NCI-H1436 (cell line): ENCODE measurements at places on chromosomes 12 and 14.

GRCh38 chr14:22569106-22569736, 19.8 kb downstream of the DAD1 start:
- no peak for DNase-seq

DNA sequence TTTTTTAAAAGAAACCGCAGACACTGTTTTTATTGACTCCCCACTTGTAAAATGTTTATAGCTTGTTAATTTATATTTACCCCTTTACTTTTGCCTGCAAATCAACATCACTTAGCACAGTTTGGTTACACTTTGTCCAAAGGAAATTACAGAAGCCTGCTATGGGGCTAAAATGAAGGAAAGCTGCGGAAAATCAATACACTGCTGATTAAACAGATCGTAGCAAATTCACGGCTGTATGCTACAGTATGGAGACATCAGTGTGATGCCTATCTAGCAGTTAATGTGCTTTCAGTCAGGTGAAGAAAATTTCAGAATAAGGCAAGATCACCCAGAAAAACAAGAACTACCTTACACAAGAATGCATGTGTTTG, 110.0 kb downstream of the FOXG1 start:
- DNase-seq, result no peak

DNA sequence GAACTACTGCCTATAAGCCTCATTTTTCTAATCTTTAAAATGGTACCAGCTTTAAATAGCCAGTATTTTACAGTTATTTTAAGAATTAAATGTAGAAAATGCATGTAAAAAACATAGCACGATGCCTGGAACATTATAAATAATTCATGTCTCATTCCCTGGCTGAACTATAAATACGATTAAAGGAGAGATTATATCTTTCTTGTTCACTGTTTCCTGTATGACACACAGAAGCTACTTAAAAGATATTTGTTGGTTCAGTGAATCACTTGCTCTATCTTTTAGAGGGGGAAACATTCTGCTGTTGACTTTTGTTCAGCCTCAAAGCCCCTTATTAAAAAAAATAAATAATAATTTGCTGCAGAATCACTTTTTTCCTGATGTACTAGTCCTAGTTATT, 406.9 kb downstream of the LRFN5 start:
- DNase-seq, result no peak

DNA sequence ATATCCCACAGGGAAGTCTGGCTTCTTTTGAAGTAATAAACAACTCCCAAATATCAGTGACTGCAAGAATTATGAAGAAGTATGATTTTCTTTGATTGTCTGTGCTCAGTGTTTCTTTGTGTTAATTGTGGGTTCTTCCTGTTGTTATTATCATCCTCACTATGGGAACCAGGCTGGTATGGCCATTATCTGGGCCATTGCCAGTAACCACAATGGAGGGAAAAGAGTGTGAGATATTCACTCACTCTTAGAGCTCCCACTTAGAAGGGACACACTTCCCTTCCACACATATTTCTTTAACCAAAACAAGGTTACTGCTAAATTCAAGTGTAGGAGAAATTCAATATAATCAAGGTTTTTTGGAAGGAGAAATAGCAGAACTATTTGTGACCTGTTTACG, 503.7 kb downstream of the SLC6A15 start:
- DNase-seq, result no peak

DNA sequence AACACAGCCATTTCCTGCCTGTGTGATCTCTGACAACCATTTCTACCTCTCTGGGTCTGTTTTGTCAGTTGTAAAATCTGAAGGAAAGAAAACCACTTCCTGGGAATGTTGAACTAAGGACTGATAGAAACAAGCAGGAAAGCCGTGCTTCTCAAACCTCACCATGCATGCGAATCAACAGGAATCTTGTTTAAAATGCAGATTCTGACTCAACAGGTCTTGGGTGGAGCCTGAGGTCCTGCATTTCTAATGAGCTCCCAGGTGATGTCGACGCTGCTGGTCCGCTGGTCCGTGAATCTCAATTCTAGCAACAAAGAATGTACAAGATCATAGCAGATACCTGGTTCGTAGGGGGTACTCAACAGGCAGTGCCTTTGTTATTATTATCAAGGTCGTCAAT, 38.0 kb upstream of the GPATCH2L start:
- no peak for DNase-seq

DNA sequence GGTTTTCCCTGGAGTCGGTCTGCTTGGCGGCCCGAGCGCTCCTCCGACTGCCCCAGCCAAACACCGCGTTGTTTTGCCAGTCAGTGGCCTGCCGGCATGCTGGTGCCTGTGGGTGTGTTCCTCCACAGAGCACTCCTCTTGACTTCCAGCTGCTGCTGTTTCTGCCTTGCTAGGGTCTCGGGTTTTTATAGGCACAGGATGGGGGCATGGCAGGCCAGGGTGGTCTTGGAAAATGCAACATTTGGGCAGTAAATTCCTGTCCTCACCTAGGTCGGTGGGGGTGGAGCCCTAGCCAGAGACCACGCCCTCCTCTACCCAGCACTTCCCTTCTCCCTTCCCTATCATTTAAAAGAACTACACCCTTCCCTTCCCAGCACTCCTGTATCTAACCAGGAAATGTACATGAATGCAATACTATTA, 34.7 kb upstream of the VASH1 start:
- no peak for DNase-seq

DNA sequence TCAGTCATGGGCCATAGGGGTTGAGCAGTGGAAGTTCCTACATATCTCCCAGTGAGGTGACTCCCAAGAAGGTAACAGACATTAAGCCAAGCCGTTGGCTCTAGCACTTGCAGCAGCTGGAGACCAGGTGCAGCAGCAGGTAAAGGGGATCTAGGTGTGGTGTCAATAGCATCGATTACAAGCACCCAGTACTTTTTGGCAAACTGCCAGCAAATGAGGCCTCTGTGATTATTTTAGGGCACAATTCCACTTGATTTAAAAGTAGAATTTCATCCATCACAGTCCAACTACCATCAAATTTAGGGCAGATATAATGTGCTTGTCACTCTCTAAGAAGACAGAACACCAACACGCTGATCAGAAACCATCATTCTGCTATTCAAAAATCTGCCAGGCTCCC, 224.1 kb upstream of the EGLN3 start:
- DNase-seq, result no peak

- DNase-seq, result no peak
Observed at GRCh38 chr12:7026854-7027253, 8.6 kb upstream of the LPCAT3 start.

DNA sequence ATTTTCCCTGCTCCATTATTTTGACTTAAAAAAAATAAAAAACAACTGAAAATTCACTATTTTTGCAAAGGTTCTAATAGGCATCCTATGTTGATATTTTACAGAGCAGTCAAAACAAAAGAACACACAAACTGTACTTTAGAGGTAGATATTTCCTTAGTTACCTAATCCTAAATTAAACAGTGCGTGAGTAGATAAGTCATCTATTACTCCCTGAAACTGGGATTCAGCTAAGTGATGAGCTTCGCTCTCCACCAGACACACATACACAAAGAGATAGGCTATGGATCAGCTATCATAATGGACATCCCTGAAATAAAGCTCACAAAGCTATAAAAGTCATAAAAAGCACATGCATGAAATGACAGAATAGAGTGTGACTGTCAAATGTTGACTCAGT, 398.7 kb downstream of the SOX5 start:
- no peak for DNase-seq

DNA sequence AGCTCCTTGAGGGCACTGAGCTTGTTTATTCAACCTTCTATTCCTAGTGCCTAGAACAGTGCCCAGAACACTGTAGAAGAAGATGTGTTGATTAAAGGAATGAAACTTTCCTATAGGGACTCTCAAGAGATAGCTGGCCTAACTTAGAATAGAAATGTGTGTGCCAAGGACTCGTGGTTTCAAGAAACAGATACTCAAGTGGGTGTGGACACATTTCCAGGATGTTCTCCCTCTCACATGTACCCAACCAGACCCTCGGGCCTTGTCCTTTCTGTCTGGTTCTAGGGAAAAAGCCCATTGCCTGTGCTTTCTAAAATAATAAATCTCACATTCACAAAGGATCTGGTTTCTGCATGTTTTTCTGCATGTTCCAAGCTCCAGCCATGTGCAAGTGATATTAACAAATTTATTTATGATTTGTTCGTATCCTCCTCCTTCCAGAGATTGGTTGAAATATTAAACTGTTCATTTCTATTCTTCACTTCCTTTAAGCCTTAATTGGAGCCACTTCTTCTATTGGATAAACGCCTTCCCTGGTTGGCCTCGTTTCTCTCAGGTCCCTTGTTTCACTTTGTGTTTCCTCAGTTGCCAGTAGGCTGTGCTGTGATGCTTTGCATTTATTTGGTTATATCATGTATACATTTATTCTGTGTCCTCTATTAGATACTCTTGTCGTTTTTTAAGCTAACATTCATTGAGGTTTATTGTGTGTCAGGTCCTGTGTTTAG, 89.8 kb downstream of the CRADD start:
- DNase-seq, result no peak

DNA sequence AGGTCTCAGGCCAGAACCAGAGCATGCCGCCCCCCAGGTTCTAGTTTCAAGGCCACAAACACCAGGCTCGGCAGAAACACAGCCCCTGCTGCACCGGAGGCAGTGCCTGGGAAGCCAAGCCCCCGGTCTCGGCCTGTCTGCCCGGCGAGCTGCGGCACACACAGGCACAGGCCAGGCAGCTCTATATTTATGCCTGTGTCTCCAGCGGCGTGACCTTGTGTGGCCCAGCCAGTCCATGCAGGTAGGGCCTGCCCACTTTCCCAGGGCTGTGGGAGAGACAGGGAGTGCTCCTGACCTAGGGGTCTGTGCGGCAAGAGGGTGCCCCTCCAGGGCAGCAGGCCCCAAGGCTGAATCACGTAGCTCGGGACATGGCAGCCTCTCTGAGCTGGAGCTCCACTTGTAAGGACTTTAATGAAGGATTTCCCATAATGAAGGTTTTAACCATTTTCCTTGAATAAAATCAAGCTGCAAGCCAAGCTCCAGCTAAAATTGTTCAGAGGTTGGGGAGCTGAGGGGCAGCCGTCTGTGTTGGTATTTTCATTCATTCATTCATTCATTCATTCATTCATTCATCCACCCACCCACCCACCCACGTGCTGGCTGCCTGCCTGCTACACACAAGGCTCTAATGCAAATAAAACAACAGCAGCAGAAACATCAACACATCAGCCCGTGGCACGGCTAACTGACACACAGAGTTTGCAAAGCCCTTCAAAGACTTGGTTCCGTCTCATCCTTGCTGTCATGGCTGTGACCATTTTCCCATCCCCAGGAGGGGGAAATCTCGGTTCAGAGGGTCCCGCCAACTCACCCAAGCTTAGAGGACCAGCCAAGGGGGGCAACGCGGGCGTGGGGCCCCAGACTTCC, 92.0 kb downstream of the RFLNA start:
- DNase-seq, result no peak

DNA sequence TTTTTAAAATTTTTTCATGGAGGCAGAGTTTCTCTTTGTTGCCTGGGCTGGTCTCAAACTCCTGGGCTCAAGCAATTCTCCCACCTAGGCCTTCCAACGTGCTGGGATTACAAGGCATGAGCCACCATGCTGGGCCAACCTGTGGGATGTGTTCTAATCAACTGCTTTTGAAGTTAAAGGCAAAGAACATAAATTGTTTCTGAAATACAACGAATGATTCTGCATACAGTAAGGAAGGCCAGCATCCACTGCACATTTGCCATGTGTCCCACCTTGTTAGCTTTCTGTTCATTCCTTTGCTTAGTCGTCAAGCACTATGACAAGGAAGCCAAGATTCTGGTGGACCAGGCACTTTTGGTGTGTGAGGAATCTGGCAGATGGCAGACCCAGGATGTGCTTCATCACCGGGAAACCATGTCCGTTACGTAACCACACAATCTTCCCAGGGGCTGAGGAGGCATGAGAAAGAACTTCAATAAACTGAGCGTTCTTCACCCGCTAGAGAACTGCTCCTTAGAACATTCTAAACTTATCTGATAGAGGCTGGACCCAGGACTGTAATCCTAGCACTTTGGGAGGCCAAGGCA, 24.5 kb downstream of the MOK start:
- DNase-seq, result no peak

GRCh38 chr12:115194857-115195256, 510.9 kb upstream of the TBX3 start:
- no peak for DNase-seq

DNA sequence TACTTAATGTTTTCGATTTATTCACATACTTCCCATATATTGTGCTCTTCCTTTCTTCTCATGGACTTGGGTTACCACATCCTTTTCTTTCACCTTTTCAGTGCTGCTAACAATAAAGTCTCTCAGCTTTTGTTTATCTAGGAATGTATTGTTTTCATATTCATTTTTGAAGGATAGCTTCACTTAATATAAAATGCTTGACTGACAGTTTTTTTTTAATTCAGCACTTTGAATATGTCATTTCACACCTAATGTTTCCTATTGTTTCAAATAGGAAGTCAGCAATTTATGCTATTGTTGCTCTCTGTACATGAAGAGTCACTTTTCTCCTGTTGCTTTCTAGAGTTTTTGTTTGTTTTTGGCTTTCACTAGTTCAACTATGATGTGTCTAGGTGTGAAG, 738.3 kb upstream of the STXBP6 start:
- DNase-seq, result no peak

DNA sequence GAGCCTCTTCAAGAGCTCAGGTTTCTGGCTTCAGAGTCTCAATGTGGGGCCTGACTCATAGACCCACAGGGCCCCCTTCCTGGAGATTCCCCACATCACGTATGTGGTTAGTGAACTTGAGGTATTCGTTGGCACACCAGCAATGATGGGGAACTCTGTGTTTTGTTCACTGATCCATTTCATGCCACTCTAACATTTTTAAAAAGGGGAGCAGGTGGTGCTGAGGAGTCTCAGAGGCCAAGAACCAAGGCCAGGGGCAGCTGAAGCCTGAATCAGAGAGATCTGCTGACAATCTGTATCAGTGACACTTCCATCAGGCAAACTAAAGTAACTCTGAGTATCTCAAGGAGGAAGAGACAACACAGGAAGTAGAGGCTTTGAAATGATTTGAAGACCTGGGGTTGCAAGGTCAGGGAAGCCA, 323.4 kb downstream of the VRK1 start:
- no peak for DNase-seq

- DNase-seq, result no peak
Observed at GRCh38 chr14:51950007-51950406, 39.3 kb upstream of the RTRAF start.
